ENCODE measurements at places on chromosomes 5 and 9. TPM values are rescaled to one million over a fixed set of nuclear protein-coding genes. Genes with fewer than 3 reads are reported as not detected.

DNA sequence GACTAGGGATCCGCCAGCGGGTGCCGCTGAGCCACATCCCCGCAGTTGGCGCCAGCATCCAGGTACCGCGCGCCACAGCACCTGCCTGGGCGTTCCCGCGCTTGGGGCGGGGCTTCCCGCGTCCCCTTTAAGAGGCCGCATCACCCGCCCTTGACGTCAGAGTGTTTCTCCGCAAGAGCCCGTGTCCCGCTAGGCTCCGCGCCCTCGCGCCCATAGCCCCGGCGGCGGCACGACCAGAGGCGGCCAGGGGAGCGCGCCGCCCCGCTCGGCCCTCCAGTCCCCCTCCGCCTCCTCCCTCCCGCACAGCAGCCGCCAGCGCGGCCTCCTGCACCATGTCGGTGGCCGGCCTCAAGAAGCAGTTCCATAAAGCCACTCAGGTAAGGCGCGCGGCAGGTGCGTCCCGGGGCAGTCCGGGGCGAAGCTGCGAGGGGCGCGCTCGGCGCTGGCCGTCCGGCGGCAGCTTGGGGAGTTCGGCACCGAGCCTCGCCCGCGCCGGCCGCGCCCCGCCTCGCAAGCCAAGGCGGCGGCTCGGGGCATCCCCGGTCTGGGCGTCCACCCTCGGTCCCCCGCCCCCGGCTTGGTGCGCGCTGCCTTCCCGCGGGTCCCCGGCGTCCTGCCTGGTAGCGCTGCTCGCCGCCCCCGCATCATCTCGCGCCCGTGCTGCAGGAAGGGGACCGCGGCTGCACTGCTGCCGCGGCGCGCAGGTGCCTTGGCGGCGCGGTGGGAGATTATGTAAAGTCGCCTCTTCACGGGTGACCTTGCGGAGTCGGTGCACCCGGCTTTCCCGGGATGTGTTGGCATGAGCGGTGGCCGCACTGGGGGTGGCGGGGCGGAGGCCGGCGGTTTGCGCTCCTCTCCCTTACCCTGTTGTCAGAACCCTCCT lies at the start of gene SH3GL2:
SH3GL2 (plus strand) TSS at position 156 of the 883 bp plus-strand sequence.
- H3K36me3 ChIP-seq = no peaks in the 10 kb centered on the region
- H3K27ac ChIP-seq = no peak within 1 kb of the TSS
- peak; percentile 87 for DNase-seq

- H3K4me1 ChIP-seq = peaks cover 20% of the 10 kb centered on the region
- H3K27me3 ChIP-seq = no peaks in the 10 kb centered on the region
- H3K27ac ChIP-seq = no peak overlapping the region
- no peak overlapping the region for H3K4me3 ChIP-seq
- H3K36me3 ChIP-seq = no peaks in the 10 kb centered on the region
- DNase-seq = no peak
These were observed 38.2 kb downstream of the FBXW2 start for GRCh38 chr9:120755044-120755443.

GRCh38 chr5:31235381-31235780 lies 41.9 kb downstream of the CDH6 start:
- no peaks in the 10 kb centered on the region for H3K27me3 ChIP-seq
- H3K36me3 ChIP-seq = peaks cover 5% of the 10 kb centered on the region
- H3K27ac ChIP-seq = no peak overlapping the region
- no peak for DNase-seq

DNA sequence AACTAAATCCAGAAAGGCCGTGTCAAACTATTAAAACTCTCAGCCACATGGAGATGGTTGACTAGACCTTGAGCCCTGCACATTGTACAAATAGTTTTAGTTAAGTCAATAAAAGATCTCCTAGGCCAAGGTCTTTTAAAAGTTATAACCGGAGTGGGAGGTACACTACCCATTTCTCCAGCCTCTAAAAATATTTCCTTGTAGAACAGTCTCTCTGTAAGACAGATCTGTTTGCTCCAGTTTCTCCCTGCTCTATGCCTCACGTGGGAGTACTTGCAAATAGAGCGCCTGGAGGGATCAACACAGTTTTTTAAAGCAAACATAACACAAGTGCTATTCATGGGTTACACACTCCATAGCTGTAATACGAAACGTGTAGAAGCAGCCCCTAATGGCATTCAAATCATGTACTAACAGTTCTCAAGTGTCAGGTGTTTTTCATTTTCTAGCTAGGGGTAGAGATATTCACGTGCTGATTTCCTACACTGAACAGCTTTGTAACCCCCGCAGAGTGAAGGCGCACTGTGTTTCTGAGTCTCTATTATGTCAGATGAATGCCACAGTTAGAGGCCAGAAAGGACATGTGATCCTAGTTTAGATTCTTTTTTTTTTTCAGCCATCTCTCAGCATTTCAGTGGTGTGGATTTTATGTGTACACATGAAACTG lies 703.4 kb upstream of the GRAMD2B start:
- H3K27me3 ChIP-seq = no peaks in the 10 kb centered on the region
- peak overlapping the region; percentile 79 for H3K27ac ChIP-seq

- H3K36me3 ChIP-seq = no peaks in the 10 kb centered on the region
- peaks cover 11% of the 10 kb centered on the region for H3K4me1 ChIP-seq
- DNase-seq = no peak
- H3K4me3 ChIP-seq = no peak overlapping the region
- H3K27ac ChIP-seq = no peak overlapping the region
These were observed 181.3 kb upstream of the ELL2 start for GRCh38 chr5:96142786-96143434.

GRCh38 chr9:97747201-97747965 lies 50.2 kb upstream of the XPA start:
- DNase-seq = no peak
- no peak overlapping the region for H3K27ac ChIP-seq
- H3K4me1 ChIP-seq = no peaks in the 10 kb centered on the region

GRCh38 chr5:122789461-122790171 lies 14.7 kb downstream of the SNX2 start:
- no peak overlapping the region for H3K27ac ChIP-seq
- no peak overlapping the region for H3K4me3 ChIP-seq
- peaks cover 9% of the 10 kb centered on the region for H3K36me3 ChIP-seq
- no peaks in the 10 kb centered on the region for H3K27me3 ChIP-seq
- H3K4me1 ChIP-seq = peaks cover 8% of the 10 kb centered on the region
- no peak for DNase-seq

DNA sequence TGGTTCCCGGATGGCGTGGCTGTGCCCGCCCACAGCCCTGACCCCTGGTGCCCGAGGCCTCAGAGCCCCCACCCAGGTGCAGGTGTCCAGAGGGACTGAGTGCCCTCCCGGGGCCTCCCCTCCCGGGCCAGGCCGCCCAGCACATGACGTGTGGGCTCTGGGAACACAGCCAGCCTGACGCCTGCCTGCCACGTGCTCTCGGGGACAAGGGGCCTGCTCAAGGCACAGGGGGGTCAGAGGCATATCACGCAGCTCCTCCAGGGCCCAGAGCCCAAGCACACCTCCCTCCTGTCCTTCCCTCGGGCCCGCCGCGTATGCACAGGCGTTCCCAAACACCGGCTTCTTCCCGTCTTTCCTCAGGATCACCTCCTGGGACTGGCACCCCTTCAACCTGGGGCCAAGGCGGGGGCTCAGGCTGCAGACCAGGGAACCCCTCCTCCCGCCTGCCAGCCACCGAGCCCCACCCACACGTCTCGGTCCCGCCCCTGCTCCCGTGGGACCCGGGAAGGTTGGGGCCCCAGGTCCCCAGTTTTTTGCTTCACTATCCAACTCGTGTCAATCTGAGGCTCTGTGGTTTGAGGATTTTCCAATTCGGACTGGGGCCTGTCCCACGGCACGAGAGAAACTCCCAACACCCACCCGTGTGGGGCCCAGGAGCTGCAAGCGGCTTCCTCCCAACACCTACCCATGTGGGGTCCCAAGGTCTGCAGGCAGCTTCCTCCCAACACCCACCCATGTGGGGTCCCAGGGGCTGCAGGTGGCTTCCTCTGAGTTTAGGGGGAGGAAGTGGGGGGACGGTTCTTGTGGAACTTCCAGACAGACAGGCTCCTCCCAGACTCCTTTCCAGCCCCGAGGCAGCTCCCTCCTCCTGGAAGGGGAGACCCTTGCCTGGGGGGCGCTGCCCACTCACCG lies 1.5 kb downstream of the LCN10 start:
- H3K27me3 ChIP-seq = peaks cover 8% of the 10 kb centered on the region
- no peak overlapping the region for H3K4me3 ChIP-seq
- no peak overlapping the region for H3K27ac ChIP-seq
- DNase-seq = no peak

DNA sequence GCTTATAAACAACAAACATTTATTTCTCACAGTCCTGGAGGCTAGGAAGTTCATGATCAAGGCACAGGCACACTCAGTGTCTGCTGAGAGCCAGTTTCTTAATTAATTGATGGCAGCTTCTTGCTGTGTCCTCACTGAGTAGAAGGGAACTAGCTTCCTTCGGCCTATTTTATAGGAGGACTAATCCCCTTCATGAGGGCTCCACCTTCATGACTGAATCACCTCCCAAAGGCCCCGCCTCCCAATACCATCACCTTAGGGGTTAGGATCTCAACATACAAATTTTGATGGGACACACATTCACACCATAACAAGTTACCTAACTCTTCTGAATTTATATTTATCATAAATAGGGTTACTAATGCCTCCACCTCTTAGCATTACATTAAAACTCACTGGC lies 129.8 kb downstream of the GNAQ start:
- no peak overlapping the region for H3K4me3 ChIP-seq
- H3K27ac ChIP-seq = no peak overlapping the region
- no peak for DNase-seq
- no peaks in the 10 kb centered on the region for H3K36me3 ChIP-seq
- H3K4me1 ChIP-seq = peaks cover 48% of the 10 kb centered on the region

GRCh38 chr5:75320371-75320770 lies 16.6 kb upstream of the HMGCR start:
- no peaks in the 10 kb centered on the region for H3K36me3 ChIP-seq
- no peaks in the 10 kb centered on the region for H3K27me3 ChIP-seq
- peaks cover 20% of the 10 kb centered on the region for H3K4me1 ChIP-seq
- no peak for DNase-seq

DNA sequence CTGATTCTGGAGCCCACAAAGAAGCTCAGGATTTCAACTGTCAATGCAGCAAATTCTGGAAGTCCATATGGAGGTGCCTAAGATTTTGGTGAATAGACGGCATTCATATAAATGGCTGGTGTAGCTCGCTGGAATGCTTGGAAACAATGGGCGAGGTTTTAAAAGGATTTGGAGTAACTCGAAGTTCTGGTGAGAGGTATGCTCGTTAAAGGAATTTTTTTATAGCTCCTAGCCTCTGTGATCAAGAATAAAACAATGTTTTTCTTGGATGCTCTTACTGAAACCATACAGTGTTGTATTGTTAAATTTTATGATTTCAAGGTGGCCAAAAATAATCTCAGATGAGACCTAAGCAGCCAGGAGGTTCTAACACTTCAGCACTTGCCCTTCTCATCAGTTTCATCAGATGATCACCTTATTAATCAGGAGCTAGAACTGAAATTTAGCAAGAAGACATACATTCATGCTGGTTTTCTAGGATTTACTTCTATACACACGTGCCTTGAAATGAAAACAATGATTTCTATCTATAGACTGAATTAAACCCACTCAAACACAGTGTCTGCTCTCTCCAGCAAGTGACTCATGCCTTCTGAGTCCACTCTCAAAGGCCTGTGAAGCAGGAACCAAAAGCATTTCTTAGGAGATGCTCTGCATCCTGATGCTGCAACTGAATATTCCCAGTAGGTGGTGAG lies 79.2 kb downstream of the OTULIN start:
- no peaks in the 10 kb centered on the region for H3K27me3 ChIP-seq
- H3K27ac ChIP-seq = peak overlapping the region; percentile 59
- no peak overlapping the region for H3K4me3 ChIP-seq
- peaks cover 31% of the 10 kb centered on the region for H3K4me1 ChIP-seq
- no peak for DNase-seq

- DNase-seq = peak; percentile 83
- no peak overlapping the region for H3K4me3 ChIP-seq
- no peaks in the 10 kb centered on the region for H3K36me3 ChIP-seq
- no peaks in the 10 kb centered on the region for H3K4me1 ChIP-seq
- H3K27ac ChIP-seq = no peak overlapping the region
- H3K27me3 ChIP-seq = no peaks in the 10 kb centered on the region
These were observed 358.3 kb upstream of the IRX1 start for GRCh38 chr5:3237276-3237868.

DNA sequence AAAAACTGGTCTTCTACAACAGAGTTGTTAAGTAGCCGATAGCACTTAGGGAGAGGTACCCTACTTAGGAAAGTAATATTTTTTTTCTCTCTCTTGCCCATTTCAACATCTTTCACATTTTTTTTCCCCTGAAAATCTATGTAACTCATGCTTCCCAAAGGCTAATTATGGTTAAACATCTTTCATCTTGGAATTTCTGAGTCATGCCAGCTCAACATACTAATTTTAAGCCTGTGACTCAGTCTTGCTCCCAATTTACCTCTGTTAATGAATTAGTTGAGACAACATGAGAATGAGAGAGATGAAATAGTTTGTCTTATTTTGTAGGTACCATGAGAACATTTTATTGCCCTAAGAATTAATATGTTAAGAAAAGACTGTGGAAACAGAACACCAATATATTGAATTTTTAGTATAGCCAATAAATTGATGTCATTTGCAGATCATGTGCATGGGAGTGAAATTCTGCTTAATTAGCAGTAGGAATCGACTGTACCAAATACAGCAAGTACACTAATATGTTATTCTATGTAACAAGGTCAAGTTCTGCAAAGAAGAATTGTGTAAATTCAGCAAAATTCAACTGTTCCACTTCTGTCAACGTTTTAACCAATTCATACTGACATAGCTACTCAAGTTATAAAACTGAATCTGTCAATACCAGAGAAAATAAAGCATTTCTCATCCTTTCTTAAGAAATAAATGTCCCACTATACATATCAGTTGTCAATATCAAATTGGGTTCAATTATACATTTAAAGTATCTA lies 550.0 kb downstream of the PTPRD start:
- no peaks in the 10 kb centered on the region for H3K36me3 ChIP-seq
- DNase-seq = no peak
- no peak overlapping the region for H3K4me3 ChIP-seq
- H3K27me3 ChIP-seq = peaks cover 5% of the 10 kb centered on the region
- no peak overlapping the region for H3K27ac ChIP-seq

GRCh38 chr5:68289498-68289897 lies 73.9 kb downstream of the PIK3R1 start:
- H3K27me3 ChIP-seq = no peaks in the 10 kb centered on the region
- peaks cover 9% of the 10 kb centered on the region for H3K36me3 ChIP-seq
- H3K27ac ChIP-seq = peak overlapping the region; percentile 96

The LCNL1 gene
- total RNA-seq = 5.8 TPM

The SPINK1 gene
- total RNA-seq = not detected

The FRMD3 gene
- total RNA-seq = 1.3 TPM

The RNF183 gene
- not detected for total RNA-seq

The EIF4E1B gene
- total RNA-seq = not detected

The IPPK gene
- 9.3 TPM for total RNA-seq

The AGXT2 gene
- not detected for total RNA-seq

The STXBP1 gene
- total RNA-seq = 40.7 TPM

The RAPGEF1 gene
- 73.1 TPM for total RNA-seq
